ENCODE measurements at places on chromosomes 16 and 17. TPM values are rescaled to one million over a fixed set of nuclear protein-coding genes. Genes with fewer than 3 reads are reported as not detected.

GRCh38 chr16:69909760-69910159 is 41.4 kb upstream of the CLEC18A start:
- DNase-seq = no peak

GRCh38 chr17:64694207-64694606 is 32.1 kb upstream of the SMURF2 start:
- no peak for DNase-seq

- no peak for DNase-seq
Measured at GRCh38 chr17:58541249-58541648, 26.8 kb upstream of the MTMR4 start.

- no peak for DNase-seq
Measured at GRCh38 chr17:19712436-19713004, 3.9 kb downstream of the SLC47A2 start.

Gene TCAP
- 1.9 TPM for total RNA-seq

Gene KATNB1
- 42.1 TPM for total RNA-seq

Gene CD300LB
- total RNA-seq = not detected

Gene NUDT7
- 4.7 TPM for total RNA-seq

Gene RNF166
- total RNA-seq = 31.3 TPM

Gene FOXO3B
- total RNA-seq = 25.8 TPM
